ENCODE measurements at places on chromosomes 3 and 15.

- DNase-seq: no peak
Measured at GRCh38 chr3:65960087-65960486, 78.6 kb downstream of the MAGI1 start.

- no peak for DNase-seq
Measured at GRCh38 chr3:49750056-49750455, 26.3 kb upstream of the GMPPB start.

DNA sequence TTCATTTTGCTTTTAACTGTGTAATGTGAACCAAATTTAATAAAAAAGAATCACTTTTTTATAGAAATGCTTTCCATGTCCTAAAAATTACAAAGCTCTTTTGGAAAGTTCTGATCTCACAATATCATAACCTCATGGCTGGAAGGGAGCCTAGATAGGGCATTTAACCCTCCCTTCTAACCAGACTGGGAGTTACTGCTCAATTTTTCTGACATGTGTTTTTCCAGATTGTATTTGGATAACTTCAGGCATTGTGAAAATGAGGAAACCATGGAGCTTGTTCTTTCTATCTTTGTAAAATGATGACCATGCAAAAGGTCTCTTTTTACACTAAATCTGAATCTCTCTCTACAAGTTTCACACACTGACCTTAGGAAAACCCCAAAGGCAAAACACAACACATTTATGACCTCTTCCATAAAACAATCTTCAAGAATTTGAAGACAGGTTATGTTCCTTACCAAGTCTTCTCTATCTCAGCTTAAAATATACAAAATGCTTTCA is 508.8 kb downstream of the DIPK2A start:
- no peak for DNase-seq

GRCh38 chr15:36361351-36361870 is 218.0 kb upstream of the CDIN1 start:
- DNase-seq: no peak

GRCh38 chr3:42526616-42527367 is 24.3 kb downstream of the VIPR1 start:
- no peak for DNase-seq

GRCh38 chr3:27326202-27326601 is 43.0 kb downstream of the NEK10 start:
- DNase-seq: no peak

DNA sequence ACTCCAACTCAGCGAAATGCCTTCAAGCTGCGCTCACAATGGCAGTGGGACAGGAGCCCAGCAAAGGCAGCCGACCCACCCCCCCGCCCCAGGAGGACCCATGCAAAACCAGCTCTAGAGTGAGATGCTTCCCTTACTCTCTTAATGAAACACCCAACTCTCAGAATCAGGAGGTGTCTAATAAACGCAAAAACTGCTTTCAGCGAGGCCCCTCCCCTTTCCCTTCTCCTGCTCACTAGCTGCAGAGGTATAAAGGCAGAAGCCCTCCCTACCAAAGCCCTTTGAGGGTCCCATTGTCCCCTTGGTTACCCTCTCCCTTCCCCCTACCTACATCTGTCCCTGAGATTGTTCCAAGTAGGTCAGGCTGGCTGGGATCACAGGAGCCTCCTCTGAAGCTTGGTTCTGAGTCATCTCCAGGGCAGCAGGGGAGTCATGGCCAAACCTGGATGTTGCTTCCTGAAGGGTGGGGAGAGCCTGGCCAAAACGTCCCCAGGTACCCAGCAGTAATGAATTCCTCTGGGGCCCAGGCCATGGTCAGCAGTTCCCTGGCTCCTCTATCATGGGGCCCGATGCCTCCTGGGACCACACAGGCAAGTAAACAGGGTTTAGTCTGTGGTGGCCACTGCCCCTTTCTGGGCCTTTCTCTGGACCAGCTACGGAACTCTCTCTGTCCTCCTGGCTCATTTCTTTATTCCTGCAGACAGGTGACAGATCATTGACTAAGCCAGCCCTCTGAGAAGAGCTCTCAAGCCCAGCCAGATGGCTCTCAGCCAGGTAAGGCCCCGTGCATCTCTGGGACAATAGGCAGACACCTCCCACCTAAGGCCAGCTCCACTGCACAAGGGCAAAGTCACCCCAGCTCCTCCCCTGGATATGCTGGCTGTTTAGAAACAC is 8.6 kb downstream of the KLHL25 start:
- DNase-seq: no peak

DNA sequence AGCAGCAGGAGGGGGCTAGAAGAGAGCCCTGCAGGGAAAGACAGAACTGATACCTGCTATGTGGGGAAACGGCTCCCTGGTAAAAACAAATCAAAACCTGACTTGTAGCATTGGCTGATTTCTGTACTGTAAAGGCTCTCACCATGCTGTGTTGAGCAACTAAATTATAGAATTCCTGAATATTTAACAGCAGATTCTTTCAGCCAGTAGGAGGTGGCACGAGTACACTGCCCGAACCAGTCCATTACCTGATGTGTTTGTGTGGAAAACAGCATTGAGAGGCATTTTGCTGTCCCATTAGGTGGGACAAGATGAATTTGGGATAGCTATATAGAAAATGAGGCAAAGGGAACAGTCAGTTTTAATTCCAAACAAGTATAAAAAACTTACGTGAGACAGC is 201.2 kb downstream of the ATP10A start:
- DNase-seq: no peak

- no peak for DNase-seq
Measured at GRCh38 chr3:174356596-174356995, 502.5 kb upstream of the NAALADL2 start.

GRCh38 chr15:56963710-56964109 is 45.3 kb downstream of the TCF12 start:
- no peak for DNase-seq

DNA sequence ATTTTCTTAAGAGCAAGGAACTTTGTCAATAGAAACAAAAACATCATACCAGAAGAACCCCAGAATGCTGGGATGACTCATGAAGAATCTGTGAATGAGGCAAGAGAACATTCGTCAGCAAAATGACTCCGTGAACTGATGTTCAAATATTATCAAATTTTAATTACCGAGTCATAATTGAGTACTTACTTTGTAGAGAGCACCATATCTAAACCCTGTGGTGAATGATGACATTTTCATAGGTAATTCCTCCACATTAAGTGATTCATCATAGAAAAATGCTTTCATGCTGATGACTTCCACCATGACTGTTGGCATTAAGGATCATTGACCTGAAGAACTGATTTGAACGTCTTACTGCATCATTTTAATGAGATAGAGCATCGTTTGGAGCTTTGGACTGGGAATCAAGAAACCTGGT is 56.3 kb downstream of the PPARG start:
- DNase-seq: no peak

DNA sequence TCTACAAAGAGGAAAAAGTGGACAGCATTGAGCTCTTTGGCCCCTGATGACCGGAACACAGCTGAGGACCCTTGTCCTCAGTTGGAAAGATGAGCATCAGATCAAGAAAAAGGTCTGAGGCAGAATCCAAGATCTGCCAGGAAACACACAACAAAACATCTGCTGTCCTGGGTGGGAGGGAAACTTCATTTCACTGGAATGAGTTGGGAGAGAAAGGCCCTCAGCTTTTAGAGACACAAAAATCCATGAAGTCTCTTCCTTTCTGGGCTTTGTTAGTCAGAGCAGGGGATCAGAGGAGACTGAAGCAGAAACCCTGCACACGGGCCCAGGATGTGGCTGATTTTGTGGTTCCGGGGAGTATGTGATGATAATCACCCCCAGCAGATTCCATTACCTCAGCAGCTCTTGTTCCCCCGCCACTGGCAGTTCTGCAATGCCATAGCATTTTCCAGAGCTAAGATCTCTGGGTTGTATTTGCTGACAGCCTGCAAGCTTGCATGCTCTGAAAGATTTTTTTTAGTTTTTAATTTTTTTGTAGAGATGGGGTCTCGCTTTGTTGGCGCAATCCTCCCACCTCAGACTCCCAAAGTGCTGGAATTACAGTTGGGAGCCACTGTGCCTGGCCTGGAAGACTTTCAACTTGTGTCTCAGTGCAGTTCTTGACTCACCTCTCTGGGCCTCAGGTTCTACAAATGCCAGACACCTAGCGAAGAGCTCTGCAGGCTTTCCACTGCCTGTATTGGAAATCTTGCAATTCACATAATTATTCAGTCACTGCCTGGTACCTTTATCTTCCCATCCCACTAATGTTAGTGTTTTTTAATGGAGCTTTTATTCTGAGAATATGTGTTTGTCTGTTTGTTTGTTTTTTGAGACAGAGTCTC is 5.8 kb upstream of the TATDN2 start:
- DNase-seq: peak; percentile 59

- DNase-seq: no peak
Measured at GRCh38 chr3:106022913-106023312, 154.1 kb upstream of the CBLB start.

DNA sequence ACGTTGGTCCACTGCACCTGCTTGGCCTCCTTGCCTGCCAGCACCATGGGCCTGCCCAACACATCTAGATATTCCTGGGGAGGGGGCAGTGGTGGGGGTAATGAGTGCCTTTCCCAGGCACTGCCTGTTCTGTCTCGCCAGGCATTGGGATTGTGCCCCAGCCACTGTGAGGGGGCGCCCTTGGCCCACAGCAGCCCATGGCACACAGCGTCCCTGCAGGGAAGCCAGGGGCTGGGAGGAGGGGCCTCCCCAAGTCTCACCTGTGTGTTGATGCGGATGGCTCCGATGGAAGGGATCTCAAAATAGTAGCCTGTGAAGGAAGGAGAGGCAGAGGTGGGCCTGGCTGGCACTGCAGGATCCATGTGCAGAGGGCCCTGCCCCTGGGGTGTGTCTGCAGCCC is 18.7 kb upstream of the TMEM115 start:
- DNase-seq: no peak

DNA sequence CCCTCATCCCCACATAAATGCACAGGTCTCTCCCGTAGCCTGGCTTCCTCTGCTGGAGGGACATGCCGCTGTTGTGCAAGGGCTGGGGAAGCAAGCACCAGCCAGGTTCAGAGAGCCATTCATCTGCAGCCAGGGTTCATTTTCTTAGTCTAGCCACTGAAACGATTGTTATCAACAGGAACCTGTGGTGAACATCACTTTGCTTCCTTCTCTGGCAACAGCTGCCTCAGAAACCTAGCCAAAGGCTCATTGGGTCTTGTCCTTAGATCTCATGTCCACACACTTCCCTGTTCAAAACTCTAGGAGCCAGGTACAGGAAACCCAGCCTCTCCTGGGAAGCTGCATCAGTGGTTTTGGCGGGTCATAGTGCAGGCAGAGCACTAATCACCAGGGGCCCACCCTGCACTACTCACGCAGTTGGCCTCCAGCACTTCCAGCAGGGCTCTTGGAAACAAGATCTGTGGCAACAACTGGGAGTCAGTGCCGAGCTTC is 47.0 kb downstream of the OXNAD1 start:
- no peak for DNase-seq

DNA sequence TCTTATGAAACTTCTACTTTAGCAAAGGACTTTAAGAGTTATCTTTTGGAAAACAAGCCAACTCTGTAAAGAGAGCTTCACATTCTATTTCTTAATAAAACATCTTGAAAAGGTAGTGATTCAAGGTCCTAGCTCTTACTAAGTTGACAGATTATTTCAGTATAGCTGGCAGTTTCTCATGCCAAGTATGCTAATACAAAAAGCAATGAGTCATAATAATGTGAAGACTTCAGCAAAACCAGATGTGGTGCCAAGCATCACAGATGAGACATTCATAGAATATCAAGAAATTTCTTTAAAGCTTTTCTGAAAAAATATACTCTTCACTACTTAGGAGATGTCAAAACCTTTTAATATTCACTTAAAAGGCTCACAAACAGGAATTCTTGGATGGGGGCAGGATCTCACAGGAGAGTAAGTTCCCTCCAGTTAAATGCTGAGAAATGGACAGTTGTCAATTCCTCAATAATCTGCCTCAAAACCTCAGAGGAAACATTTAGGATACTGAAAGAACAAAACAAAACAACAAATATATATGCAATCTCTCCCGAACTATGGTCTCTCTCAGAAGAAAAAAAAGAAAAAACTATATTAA is 45.6 kb downstream of the DCBLD2 start:
- no peak for DNase-seq

DNA sequence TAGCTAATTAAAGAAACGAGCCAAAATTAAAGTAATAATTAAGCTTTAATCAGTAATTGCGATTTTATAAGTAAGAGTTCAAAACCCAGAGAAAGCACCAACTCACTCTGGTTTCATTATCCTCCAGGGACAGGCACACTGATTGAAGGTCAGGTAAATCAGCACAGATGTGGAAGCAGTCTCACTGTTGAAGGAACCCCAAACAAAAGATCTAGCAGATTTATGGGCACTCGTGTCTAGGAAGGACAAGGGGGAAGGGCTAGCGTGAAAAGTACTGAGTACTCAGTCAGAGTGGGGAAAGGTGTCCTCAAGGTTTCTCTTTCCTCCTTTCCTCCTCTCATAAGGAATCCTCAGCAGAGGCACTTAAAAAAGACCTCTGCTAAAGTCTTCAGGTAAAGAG is 320.1 kb downstream of the PYDC2 start:
- no peak for DNase-seq

DNA sequence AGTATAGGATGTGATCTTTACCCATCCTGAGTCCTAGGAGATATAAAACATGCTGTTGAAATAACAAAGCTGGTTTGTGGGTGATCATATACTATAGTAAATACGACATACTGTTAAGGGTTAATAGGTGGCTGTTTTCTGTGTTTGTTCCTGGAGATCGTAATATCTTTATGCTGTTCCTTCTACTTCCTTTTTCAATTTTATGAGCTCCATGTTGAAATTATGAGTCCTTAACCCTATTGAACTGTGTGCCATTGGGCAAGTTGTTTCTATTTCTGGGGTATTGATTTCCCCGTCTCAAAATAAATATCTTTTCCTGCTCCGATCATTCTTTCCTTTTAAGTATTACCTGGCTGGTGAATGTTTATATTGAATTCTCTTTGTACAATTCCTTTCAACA is 115.1 kb downstream of the LPP start:
- DNase-seq: no peak

- no peak for DNase-seq
Measured at GRCh38 chr3:54785976-54786375, 141.9 kb downstream of the LRTM1 start.

DNA sequence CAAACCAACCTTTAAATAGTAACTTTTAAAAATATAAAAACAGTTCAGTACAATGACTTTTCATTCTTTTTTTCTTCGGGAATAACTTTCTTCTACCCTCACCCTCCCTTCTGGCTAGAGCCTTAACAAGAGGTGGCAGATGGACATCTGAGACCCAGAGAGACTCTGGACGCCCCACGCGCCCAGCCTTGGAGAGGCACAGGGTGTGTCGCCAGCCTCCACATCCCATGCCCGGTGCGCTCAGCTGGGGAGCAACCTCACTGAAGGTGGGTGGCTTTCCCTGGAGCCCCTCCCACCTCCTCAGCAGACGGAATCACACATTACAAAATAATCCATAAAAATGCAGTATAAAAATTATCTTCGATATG is 49.5 kb downstream of the TLE3 start:
- no peak for DNase-seq

- DNase-seq: no peak
Measured at GRCh38 chr3:100002599-100003350, 111.5 kb downstream of the FILIP1L start.

- DNase-seq: no peak
Measured at GRCh38 chr3:23626442-23626841, 179.3 kb upstream of the UBE2E1 start.

Measured in stimulated activated CD4-positive, alpha-beta T cell treated with anti-CD3 and anti-CD28 coated beads, Interleukin-1b, Interleukin-23, amount 100 ng/mL, for 1 hour (primary cell).